Fibroblast of skin of abdomen (primary cell): ENCODE measurements at places on chromosomes 6 and 20.

DNA sequence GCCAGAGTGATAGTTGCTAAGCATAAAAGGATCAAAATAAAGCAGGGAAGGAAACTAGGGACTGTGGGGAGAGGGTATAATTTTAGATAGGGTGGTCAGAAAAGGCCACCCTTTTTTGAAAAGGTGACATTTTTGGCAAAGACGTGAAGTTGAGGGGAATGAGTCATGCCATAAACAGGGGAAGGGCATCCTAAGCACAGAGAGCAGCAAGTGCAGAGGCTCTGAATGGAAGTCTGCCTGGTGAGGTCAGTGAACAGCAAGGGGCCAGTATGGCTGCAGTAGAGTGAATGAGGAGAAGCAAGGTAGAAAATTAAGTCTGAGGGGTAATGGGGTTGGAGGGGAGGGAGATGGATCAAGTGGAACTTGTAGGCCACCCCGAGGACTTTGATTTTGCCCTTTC is 2.4 kb downstream of the KLC4 start:
- no peak for DNase-seq

- no peak for DNase-seq
These were observed 4.0 kb downstream of the SIM1 start for GRCh38 chr6:100460650-100461204.

- DNase-seq = no peak
These were observed 8.1 kb upstream of the BPI start for GRCh38 chr20:38295811-38296210.

DNA sequence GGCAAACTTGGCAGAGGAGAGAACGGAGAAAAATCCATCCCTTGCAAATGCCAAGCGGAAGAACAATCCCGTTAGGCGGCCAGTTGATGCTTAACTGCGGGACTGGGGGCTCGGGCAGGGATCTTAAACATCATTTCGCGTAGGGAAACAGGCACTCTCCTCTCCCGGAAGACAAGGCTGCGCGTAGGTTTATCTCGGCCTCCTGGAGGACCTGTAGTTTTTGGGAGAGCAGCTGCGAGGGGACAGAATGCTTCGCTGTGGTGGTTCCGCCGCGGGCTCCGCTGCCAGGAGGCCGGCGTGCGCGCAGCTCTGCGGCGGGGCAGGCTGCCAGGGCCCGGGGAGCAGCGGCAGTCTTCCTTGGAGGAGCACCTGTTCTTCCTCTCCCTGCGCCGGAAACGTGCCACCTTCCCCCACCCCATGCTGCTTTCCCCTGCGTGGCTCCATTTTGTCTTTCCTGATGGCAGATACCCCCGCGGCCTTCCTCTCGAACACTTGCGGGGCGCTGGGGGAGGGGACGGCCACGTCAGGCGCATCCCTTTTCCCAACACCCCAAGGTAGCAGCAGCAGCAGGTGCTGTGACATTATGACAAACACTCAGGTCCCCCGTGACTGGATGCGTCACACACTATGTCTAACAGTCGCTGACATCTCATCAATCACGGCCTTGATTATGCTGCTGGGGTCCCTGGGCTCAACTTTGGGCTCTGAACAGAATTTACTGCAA is 230.7 kb upstream of the BTBD3 start:
- peak; percentile 12 for DNase-seq

DNA sequence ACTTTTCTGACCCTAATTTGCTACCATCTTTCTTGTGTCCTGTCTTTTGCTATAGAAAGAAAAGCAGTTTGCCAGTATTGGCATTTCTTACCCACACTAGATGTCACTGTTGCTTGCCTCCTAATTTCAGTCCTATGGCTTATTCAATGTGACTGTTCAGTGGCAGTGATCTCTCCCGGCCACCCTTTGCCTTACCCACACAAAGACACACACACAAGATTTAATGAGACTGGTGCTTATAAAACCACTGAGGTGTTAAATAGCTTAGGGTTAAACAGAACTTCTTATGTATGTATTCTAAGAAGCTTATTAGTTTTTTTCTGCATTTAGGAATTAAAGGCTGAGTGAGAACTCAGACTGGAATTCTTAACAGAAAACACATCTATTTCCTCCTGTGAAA is 233.6 kb upstream of the ASCC3 start:
- peak; percentile 48 for DNase-seq

DNA sequence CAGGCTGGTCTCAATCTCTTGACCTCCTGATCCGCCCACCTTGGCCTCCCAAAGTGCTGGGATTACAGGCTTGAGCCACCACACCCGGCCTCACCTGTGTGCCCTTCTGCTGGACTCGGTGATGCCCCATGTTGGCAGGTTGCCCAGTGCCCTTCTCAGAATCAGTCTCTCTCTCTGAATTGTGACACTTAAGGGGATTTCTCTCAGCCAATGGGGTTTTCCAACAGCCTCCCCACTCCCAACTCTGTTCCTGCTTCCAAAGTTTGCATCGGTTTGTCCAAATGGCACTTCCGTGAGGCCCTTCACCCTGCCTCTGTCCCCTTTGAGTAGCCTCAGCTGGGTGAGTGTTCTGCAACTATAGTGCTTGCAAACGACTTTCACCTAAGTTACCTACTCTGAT is 3.1 kb upstream of the MRPS10 start:
- DNase-seq = no peak

GRCh38 chr6:129849456-129849855 is 11.7 kb downstream of the TMEM244 start:
- peak; percentile 56 for DNase-seq
